ENCODE measurements at places on chromosomes 13 and 19. TPM values are rescaled to one million over a fixed set of nuclear protein-coding genes. Genes with fewer than 3 reads are reported as not detected.
A peak's percentile ranks its signal among the peaks of the same experiment; 100 is the strongest.

GRCh38 chr13:20566468-20566897 is 474 bp upstream of the IFT88 start:
- H3K27me3 ChIP-seq = no peaks in the 10 kb centered on the region
- H3K4me3 ChIP-seq = peak overlapping the region; percentile 95
- no peaks in the 10 kb centered on the region for H3K4me1 ChIP-seq
- peak overlapping the region; percentile 96 for H3K27ac ChIP-seq

DNA sequence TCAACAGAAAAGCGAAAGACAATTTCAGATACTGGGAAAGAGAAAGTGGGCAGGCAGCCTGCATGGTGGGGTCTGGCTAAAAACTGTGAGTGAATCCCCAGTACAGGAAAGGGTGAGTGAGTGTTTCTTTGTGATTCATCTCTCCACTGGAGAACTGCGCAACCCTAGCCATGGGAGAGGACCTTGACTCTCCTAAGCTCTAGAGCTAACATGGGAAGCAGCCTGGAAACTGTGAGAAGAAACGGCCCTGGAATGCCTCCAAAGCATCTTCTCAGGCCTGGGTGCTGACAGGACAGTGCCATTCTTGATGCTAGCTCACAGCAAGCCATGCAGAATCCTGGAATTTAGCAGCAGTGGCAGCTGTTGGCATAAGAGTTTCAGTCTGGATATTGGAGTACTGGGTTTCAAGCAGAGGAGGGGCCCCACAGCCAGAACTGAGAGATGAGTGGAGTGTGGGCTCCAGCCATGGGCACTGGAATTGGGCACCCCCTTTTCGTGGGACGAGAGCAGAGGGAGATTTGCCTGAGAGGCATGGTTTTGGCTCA is 18.7 kb upstream of the SLAIN1 start:
- no peaks in the 10 kb centered on the region for H3K36me3 ChIP-seq
- H3K4me1 ChIP-seq = no peaks in the 10 kb centered on the region
- H3K4me3 ChIP-seq = no peak overlapping the region
- no peak overlapping the region for H3K27ac ChIP-seq
- DNase-seq = no peak

DNA sequence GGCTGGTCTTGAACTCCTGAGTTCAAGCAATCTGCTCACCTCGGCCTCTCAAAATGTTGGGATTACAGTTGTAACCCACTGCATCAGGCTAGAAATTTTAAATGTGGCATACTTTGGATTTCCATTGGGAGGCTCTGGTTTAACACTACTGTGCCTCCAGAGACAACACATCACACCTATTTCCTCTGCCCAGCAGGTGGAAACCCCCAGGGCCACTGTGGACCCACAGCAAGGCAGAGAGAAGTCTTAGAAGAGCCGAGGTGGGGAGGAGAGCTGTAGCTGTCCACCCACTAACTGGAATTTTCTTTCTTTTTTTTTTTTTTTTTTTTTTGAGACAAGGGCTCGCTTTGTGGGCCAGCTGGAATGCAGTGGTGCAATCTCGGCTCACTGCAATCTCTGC is 39.4 kb downstream of the IER2 start:
- H3K36me3 ChIP-seq = no peaks in the 10 kb centered on the region
- H3K27ac ChIP-seq = no peak overlapping the region
- no peaks in the 10 kb centered on the region for H3K27me3 ChIP-seq
- no peak overlapping the region for H3K4me3 ChIP-seq
- DNase-seq = no peak

DNA sequence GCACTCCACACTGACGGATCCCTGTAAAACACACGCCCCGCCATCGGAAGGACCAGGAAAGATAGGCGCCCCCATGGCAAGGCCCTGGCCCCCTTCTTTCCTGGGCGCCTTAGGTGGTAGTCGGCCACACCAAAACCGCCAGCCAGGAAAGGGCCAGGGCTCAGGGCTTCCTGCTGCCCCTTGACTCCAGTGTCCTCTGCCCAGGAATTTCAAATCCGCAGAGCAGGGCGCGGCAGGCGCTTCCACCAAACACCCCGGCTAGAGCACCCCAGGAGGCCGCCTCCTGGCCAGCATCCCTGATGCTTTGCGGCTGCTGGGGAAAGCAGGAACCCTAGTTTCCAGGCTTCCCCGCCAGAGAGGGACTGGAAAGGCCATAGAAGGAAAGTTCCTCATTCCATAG is 57.5 kb downstream of the ZNF726 start:
- no peak overlapping the region for H3K27ac ChIP-seq
- H3K27me3 ChIP-seq = no peaks in the 10 kb centered on the region
- H3K36me3 ChIP-seq = no peaks in the 10 kb centered on the region
- no peak overlapping the region for H3K4me3 ChIP-seq
- DNase-seq = no peak

The TMEM238 gene
- total RNA-seq = 10.6 TPM

DNA sequence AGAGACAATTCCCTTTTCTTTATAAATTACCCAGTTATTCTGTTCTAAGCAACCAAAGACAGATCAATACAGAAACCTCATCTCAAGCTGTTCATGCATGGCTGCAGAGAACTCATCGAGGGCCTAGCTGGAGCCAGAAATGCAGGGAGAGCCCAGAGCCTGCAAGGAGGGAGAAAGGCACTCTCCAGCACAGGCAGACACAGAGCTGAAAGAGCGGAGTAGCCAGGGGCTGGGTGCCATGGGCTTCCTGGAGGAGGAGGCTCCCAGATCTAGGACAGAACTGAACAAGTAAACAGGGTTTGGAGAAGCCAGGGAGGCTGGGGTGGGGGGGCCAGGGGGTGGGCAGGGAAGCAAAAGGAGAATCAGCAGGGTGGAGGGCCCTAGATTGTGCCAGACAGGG is 144.2 kb upstream of the ZNF507 start:
- no peak overlapping the region for H3K4me3 ChIP-seq
- H3K4me1 ChIP-seq = no peaks in the 10 kb centered on the region
- DNase-seq = no peak
- no peaks in the 10 kb centered on the region for H3K36me3 ChIP-seq
- H3K27ac ChIP-seq = no peak overlapping the region

DNA sequence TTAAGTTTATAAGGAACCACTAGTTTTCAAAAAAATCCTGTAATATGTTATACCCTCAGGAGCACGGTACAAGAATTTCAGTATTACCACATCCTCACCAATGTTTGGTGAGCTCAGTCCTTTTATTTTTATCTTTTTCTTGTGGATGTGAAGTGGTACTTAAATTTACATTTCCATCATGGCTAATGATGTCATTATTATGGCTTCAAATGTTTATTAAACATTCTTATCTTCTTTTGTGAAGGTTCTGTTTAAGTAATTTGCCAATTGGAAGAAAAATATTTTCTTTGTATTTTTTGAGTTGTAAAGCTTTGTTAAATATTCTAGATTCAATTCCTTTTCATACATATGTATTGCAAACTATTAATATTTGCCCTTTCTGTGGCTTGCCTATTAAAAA is 291.0 kb downstream of the ENOX1 start:
- peaks cover 5% of the 10 kb centered on the region for H3K36me3 ChIP-seq
- peaks cover 7% of the 10 kb centered on the region for H3K4me1 ChIP-seq
- no peaks in the 10 kb centered on the region for H3K27me3 ChIP-seq

The CEACAM19 gene
- total RNA-seq = 25.6 TPM

DNA sequence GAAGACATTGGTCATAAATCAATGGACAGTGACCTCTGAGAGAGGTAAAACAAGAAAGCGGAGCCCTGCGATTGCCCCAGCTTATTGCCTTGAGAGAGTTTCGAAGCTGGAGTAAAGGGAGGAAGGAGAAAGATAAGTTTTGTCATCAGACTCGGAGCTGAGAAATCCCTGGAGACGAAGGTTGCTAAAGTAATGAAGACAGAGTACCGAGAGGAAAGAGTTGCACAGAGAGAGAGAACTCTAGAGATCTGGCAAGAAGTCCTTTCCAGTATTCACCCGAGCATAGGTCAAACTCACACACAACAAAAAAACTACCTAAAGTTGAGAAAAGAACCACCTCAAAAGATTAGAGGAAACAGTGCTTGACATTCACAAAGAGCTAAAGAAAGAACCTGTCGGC is 472.0 kb downstream of the DACH1 start:
- no peaks in the 10 kb centered on the region for H3K4me1 ChIP-seq
- DNase-seq = no peak
- no peaks in the 10 kb centered on the region for H3K36me3 ChIP-seq
